ENCODE measurements at places on chromosomes 4 and X.

- no peak for DNase-seq
Observed at GRCh38 chr4:148704291-148704690, 262.1 kb upstream of the NR3C2 start.

DNA sequence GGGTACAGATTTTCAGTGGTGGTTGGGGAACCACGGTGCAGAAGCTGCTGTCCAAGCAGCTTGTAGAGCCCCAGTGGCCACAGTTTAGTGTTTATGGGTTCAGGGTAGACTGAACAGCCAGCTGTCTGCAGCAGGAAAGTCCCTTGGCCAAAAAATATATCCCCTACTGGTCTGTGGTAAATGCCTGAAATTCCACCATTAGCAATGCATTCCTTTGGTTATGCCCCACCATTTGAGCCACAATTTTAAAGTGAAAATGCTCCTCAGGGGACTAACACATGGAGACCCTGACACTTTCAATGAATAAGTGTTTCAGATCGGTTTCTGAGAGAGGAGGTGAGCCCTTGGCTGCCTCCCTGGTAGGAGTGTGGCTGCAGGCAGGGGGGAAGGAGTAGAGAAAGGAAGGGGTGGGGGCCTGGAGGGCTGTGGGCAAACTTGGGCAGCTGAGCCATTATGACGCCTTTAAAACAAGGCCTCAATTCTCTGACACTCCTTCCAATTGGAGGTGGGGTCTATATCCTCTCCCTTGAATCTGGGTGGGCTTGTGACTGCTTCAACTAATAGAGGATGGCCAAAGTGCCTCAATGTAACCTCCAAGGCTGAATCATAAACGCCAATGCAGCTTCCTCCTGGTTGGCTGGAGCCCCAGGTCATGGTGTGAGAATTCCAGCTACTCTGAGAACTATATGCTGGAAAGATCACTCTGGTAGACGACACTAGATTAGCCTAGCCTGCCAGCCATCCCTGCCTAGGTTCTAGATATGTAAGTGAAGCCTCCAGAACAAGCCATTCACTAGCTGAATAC lies 75.8 kb upstream of the ATP6AP2 start:
- DNase-seq = peak; percentile 11

DNA sequence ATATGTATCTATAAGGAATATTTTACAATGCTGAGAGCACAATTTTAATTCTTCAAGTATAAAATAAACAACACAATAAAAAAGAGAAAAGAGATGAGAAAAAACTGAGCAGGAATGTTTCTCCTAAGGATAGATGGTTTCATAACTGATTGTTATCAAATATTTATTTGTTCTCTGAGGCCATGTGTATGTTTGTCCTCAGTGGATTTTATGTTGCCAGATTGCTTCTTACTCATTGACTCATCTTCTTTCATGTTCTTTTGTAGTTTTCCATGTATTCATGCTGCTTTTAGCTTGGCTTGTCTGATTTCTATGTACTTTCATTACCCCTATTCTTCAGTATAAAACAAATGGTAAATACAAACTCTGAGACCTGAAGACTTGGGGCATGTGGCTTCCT lies 41.2 kb downstream of the NPY5R start:
- no peak for DNase-seq

- DNase-seq = peak; percentile 40
Observed at GRCh38 chr4:23232987-23233386, 540.2 kb downstream of the GBA3 start.

- DNase-seq = no peak
Observed at GRCh38 chr4:17635056-17635455, 20.6 kb downstream of the MED28 start.

All from HS-5 (cell line).